ENCODE measurements at places on chromosomes 2 and 18.

DNA sequence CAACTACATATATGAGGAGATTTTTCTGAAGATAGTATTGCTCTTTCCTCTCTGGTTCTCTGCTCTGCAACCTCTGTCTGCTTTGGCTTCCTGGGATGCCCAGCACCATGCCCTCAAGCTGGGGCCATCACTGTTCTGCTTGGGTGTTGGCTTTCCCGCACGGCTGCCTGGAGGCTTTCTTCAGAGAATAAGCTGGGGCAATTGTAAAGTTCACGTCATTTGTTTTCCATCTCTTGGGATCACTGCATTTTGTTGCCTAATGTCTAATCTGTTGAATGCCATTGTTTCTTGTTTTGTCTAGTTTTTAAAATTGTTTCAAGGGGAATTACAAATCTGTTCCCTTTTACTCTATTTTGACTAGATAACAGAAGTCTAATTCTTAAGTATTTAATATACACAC is 437.3 kb upstream of the NRP2 start:
- DNase-seq: no peak

DNA sequence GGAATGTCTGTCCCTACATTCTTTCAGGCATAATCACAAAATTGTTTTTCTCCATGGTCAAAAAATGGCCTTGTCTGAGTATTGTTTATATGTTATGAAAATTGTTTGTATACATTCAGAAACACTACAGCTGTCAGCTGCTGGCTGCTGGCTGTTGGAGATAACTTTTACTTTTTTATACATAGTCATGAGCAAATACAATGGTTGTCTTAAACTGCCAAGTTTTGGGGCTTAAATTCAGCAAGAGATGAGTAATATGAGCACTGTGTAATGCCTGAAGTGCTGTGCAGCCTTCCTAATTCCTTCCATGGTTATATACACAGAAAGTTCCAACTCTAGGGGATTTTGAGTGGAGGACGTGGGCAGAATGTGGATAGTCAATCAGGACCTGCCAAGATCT is 168.9 kb upstream of the RMP24 start:
- no peak for DNase-seq

DNA sequence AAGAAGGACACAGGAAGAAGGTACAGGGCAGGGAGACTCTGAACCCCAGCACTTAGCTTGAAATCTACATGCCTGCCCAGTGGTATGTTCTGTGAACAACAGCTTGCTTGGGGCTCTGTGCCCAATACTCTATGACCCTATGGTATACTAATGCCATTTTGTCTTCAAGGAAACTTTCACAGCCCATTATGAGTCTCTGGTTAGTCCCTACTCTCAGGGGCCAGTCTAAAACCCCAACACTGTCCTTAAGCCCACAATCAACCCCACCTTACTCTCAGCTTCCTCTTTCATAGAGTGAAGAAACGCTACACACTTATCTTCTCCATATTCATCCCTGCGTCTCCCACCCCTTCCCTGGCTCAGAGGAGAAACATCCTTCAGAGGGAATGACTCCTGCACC is 16.0 kb downstream of the NEB start:
- DNase-seq: no peak

GRCh38 chr18:44683556-44683955 is 2.9 kb downstream of the SETBP1 start:
- DNase-seq: no peak

DNA sequence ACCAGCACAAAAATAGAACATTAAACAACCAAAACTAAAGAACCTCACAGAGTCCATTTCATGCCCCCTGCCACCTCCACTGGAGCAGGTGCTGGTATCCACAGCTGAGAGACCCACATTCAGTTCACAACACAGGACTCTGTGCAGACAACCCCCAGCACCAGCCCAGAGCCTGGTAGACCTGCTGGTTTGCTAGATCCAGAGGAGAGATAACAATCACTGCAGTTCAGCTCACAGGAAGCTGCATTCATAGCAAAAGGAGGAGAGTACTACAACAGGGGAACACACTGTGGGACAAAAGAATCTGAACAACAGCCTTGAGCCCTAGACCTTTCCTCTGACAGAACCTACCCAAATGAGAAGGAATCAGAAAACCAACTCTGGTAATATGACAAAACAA is 326.7 kb downstream of the METTL4 start:
- no peak for DNase-seq

- no peak for DNase-seq
Measured at GRCh38 chr2:41923156-41923786, 124.5 kb upstream of the PKDCC start.

DNA sequence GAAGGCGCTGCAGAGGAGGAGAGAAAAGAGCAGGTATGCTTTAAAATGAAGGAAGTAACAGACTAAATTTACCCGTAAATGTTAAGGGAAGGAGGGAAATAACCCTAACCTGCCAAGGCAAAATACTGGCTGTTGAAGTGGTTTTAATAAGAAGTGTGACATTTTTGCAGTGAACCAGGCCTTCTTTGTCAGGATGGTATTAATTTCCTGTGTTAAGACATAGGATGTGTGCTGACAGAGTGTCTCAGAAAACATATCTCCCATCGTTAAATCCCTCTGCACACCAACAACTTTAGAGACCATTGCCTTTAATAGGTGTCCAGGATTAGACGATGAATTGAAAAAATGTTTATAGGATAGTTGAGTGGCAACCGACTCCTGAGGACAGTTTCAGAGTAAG is 9.9 kb downstream of the TTC39C start:
- DNase-seq: no peak

- no peak for DNase-seq
Measured at GRCh38 chr2:176879426-176879995, 333.1 kb upstream of the HNRNPA3 start.
